ENCODE measurements at places on chromosomes 4 and X. TPM values are rescaled to one million over a fixed set of nuclear protein-coding genes. Genes with fewer than 3 reads are reported as not detected.

Gene H2BW2
- not detected for polyA plus RNA-seq

Gene HSFX2
- 1.3 TPM for polyA plus RNA-seq

Gene RAB41
- not detected for polyA plus RNA-seq

Gene SNCA
- 10.8 TPM for polyA plus RNA-seq

Gene AGTR2
- not detected for polyA plus RNA-seq

Gene FAM133A
- 0.04 TPM for polyA plus RNA-seq

Gene FATE1
- polyA plus RNA-seq: 0.13 TPM

Gene CNKSR2
- 1.2 TPM for polyA plus RNA-seq

Gene SLC49A3
- 7.9 TPM for polyA plus RNA-seq

Gene NAA15
- 12.0 TPM for polyA plus RNA-seq

Gene NUDT11
- 5.6 TPM for polyA plus RNA-seq

Gene MAGEA12
- polyA plus RNA-seq: not detected

Gene PLAC8
- polyA plus RNA-seq: 3.5 TPM

Gene MAGEC1
- polyA plus RNA-seq: not detected

Gene SPANXB1
- not detected for polyA plus RNA-seq

Measured in urinary bladder (tissue), 4 donors.